Ovary (tissue), 10 donors: ENCODE measurements at places on chromosomes 3 and 15.
A peak's percentile ranks its signal among the peaks of the same experiment; 100 is the strongest.

DNA sequence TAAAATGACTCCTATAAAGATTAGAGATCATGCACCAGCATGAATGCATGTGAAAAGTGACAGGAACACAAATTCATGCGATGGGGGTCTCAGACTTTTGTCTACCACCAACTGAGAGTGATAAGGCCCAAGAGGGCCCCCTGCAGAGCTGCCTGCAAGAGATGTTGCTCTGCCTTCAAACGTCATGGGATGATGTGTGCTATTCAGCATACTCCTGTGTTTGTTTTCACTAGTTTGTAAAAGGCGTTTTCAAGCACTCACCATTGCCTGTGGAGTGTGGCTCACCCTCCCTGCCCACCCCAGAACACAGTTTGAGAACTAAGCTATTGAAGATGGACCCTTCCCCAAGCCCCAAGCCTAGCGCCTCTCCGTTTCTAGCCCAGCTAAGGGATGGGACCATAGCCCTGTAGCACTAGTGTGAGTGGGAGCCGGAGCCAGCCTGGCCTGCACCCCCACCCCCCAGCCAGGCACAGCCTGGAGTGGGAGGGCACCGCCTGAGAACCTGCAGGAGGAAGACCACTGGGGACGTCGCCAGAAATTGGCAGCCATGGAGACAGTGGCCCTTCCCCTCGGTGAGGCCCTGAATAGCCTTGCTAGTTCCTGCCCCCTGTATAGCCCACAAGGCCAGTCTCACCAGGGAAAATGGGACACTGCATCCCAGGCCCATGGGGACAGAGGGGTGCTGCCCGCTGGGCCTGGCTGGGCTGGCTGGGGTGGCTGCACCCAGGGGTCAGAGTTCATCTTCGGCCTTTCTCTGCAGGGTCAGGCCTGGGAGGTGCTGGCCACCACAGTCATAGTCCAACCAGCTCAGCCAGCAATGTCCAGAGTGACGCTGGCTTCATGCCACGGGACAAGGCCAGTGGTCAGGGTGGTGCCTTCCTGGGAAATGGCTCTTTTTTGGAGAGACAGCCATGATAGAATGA is 22.6 kb upstream of the KLF13 start:
- no peak overlapping the region for H3K27ac ChIP-seq
- DNase-seq: no peak
- no peaks in the 10 kb centered on the region for H3K36me3 ChIP-seq

DNA sequence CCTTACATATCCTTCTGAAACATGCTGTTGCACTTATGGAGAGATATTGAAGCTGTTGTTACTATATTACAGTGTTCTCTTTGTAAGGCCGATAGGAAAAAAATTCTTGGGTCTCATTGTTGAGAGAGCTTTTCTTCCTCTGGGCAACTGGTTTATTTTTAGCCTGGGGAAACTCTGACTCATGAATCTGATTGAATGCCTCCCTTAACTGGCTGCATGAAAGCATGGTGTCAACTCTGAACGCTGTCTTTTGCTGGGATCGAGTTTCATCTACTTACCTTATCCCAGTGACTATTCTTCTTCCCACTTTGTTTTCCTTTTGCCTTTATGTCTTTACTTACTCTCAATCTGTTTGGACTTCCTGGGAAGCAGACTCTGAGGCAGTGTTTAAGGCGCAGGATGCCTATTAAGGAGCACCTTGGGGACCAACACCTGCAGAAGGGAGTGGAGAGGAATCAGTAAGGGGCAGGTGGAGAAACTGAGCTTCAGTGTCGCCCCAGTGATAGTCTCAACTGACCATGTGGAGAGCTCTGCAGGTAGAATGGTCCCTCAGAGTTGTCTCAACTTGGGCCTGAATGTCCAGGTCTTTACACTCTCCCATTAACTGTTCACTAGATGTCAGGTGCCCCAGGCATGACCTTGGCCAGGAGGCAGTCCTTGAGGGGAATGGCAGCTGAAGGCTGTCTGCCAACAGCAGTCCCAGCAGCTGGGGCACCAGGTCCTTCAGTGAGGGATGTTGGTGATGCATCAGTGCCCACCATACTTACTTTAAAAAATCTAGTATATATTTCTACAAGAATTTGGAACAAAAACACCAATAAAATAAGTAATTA is 88.9 kb upstream of the CCNL1 start:
- no peaks in the 10 kb centered on the region for H3K36me3 ChIP-seq
- H3K4me1 ChIP-seq: no peaks in the 10 kb centered on the region
- no peak overlapping the region for H3K4me3 ChIP-seq
- H3K27ac ChIP-seq: no peak overlapping the region

DNA sequence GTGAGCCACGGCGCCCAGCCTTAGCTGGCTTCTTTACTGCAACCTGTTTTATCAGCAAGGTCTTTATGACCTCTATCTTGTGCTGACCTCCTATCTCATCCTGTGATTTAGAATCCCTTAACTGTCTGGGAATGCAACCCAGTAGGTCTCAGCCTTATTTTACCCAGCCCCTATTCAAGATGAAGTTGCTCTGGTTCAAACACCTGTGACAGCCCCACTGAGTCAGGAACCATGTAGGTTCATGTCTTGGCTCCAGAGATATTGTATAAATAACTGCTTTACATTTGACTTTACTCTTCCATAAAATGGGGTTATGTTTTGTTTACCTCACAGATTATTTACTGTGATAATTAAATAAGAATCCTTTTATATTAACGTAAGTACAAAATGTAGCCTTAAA is 27.1 kb upstream of the ANO10 start:
- H3K27me3 ChIP-seq: no peaks in the 10 kb centered on the region
- H3K4me3 ChIP-seq: no peak overlapping the region
- H3K27ac ChIP-seq: no peak overlapping the region
- no peaks in the 10 kb centered on the region for H3K36me3 ChIP-seq

DNA sequence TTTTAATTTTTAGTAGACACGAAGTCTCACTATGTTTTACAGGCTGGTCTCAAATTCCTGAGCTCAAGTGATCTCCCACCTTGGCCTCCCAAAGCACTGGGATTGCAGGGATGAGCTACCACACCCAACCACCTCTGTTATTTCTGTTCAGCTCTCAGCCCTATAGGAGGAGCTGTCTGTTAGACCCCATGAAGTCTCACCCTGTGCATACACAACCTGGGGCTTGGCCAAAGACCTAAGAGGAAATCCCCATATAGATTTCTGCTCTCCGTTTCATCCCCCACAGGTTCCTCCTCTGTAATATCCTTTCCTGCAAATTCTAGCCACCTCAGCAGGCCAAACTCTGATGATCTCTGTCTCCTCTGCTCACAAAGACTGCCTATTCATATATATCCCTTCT is 56.6 kb upstream of the CTDSPL2 start:
- H3K36me3 ChIP-seq: no peaks in the 10 kb centered on the region
- no peaks in the 10 kb centered on the region for H3K4me1 ChIP-seq
- no peak for DNase-seq
- no peak overlapping the region for H3K27ac ChIP-seq
- H3K27me3 ChIP-seq: no peaks in the 10 kb centered on the region
- H3K4me3 ChIP-seq: no peak overlapping the region

- no peak overlapping the region for H3K4me3 ChIP-seq
- H3K27ac ChIP-seq: no peak overlapping the region
- no peak for DNase-seq
- peaks cover 2% of the 10 kb centered on the region for H3K4me1 ChIP-seq
- H3K27me3 ChIP-seq: no peaks in the 10 kb centered on the region
Measured at GRCh38 chr15:57160823-57161560, 215.3 kb upstream of the CGNL1 start.

GRCh38 chr3:161371441-161372320 is at the start of gene SPTSSB:
Gene SPTSSB, minus strand, starts transcription at chr3:161371517. Its CDS starts 25,194 bp downstream, at chr3:161346323.
- no peaks in the 10 kb centered on the region for H3K27me3 ChIP-seq
- peak within 1 kb of the TSS; percentile 39 for H3K4me3 ChIP-seq
- peaks cover 4% of the 10 kb centered on the region for H3K4me1 ChIP-seq
- peak; percentile 9 for DNase-seq
- H3K27ac ChIP-seq: no peak within 1 kb of the TSS

- no peak for DNase-seq
- H3K4me3 ChIP-seq: no peak overlapping the region
Measured at GRCh38 chr3:122111974-122112373, 56.8 kb downstream of the CD86 start.

- no peak for DNase-seq
- no peaks in the 10 kb centered on the region for H3K36me3 ChIP-seq
Measured at GRCh38 chr15:58631319-58631718, 118.2 kb downstream of the ADAM10 start.

DNA sequence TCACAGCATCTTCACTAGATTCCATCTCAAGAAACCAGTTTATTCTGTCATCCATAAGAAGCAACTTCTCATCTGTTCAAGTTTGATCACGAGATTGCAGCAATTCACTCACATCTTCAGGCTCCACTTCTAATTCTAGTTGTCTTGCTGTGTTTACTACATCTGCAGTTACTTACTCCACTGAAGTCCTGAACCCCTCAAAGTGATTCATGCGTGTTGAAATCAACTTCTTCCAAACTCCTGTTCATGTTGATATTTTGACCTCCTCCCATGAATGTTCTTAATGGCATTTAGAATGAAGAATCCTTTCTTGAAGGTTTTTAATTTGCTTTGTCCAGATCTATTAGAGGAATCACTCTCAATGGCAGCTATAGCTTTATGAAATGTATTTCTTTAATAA is 287.6 kb upstream of the TBL1XR1 start:
- H3K36me3 ChIP-seq: no peaks in the 10 kb centered on the region
- no peak overlapping the region for H3K4me3 ChIP-seq
- no peak for DNase-seq
- H3K27me3 ChIP-seq: no peaks in the 10 kb centered on the region
- no peak overlapping the region for H3K27ac ChIP-seq

DNA sequence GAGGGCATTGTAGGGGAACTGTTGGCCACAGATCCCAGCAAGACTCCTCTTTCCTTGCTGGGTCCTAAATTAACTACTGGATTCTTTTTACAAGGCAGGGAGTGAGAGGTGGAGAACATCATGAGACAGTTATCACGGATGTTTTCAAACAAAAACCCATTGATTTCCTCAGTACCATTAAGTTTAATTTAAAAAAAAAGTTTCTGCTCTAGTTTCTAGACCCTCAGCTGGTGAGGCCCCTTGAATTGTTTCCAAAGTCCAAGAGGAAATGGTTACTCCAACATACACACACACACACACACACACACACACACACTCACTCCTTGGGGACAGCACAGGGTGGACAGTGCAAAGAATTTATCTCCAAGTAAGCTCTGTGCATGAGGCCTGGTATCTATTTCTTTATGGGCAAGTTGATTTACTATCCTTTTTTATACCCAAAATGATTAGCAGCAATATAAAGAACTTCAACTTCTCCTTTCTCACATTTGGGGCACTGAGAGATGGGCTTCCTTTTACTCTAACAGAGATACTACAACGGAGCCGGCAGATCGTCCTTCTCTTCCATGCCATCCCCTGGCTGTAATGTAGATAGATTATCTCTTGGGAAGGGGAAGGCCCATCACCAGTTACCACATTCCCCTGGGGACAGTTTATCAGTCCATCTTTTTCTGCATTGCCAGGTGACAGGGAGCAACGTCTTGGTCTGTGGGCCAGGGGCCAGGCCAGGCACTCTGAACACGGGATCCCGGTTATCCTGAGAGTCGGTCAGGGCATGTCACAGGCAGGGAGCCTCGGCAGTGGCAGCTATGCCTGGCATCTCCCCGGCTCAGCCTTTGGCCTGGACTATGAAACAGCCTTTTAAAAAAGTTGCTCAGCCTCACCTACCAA is 54.7 kb downstream of the CORO2B start:
- no peaks in the 10 kb centered on the region for H3K27me3 ChIP-seq
- H3K4me3 ChIP-seq: no peak overlapping the region
- peaks cover 44% of the 10 kb centered on the region for H3K4me1 ChIP-seq
- H3K36me3 ChIP-seq: no peaks in the 10 kb centered on the region
- DNase-seq: no peak

- H3K4me3 ChIP-seq: no peak overlapping the region
- H3K4me1 ChIP-seq: no peaks in the 10 kb centered on the region
- DNase-seq: no peak
- no peak overlapping the region for H3K27ac ChIP-seq
- H3K27me3 ChIP-seq: no peaks in the 10 kb centered on the region
- no peaks in the 10 kb centered on the region for H3K36me3 ChIP-seq
Measured at GRCh38 chr3:21502656-21503055, 248.4 kb downstream of the ZNF385D start.

- DNase-seq: no peak
- no peaks in the 10 kb centered on the region for H3K36me3 ChIP-seq
- no peaks in the 10 kb centered on the region for H3K4me1 ChIP-seq
- no peaks in the 10 kb centered on the region for H3K27me3 ChIP-seq
- no peak overlapping the region for H3K4me3 ChIP-seq
Measured at GRCh38 chr3:45776301-45776595, 20.1 kb downstream of the SLC6A20 start.
